Diencephalon (tissue), 1 donor: ENCODE measurements at places on chromosomes 1 and 21. TPM values are rescaled to one million over a fixed set of nuclear protein-coding genes. Genes with fewer than 3 reads are reported as not detected.

The MFAP2 gene
- total RNA-seq = 7.4 TPM

The HSD3B2 gene
- not detected for total RNA-seq

The LRRC38 gene
- total RNA-seq = 0.46 TPM

The CXADR gene
- 370 TPM for total RNA-seq

The C1orf226 gene
- total RNA-seq = 1.8 TPM

The OR2L5 gene
- 1.8 TPM for total RNA-seq

The HAX1 gene
- total RNA-seq = 61.1 TPM

The RGS16 gene
- 13.6 TPM for total RNA-seq

The TNFRSF18 gene
- total RNA-seq = not detected

The SEMA6C gene
- 18.9 TPM for total RNA-seq

The MANEAL gene
- total RNA-seq = 41.5 TPM

The ASCL5 gene
- 0.23 TPM for total RNA-seq

The SORT1 gene
- 73.8 TPM for total RNA-seq

The IFT25 gene
- 31.1 TPM for total RNA-seq

The FOXO6 gene
- 4.8 TPM for total RNA-seq

The PRAMEF25 gene
- total RNA-seq = not detected

The COL6A1 gene
- total RNA-seq = 65.0 TPM

The OR6K3 gene
- not detected for total RNA-seq

The ALPL gene
- total RNA-seq = 10.4 TPM

The NPR1 gene
- 0.46 TPM for total RNA-seq

The CRB1 gene
- 39.7 TPM for total RNA-seq

The ATP6V1G3 gene
- not detected for total RNA-seq

The E2F2 gene
- 3.0 TPM for total RNA-seq

The OR2M5 gene
- not detected for total RNA-seq

The RUNX3 gene
- 0.23 TPM for total RNA-seq

The PCP4 gene
- total RNA-seq = 34.8 TPM

The FGR gene
- 1.4 TPM for total RNA-seq

The NCAM2 gene
- 162 TPM for total RNA-seq

The PRELP gene
- 0.23 TPM for total RNA-seq

The TNFAIP8L2 gene
- total RNA-seq = 2.3 TPM

The RCC2 gene
- 31.6 TPM for total RNA-seq

The CCDC185 gene
- total RNA-seq = 0.23 TPM

The OR2T33 gene
- total RNA-seq = not detected

The CYP2J2 gene
- total RNA-seq = 1.6 TPM

The SYPL2 gene
- total RNA-seq = not detected

The VANGL2 gene
- 17.8 TPM for total RNA-seq

The SEMA4A gene
- 23.3 TPM for total RNA-seq

The CHIA gene
- not detected for total RNA-seq

The PGLYRP3 gene
- not detected for total RNA-seq

The TNFSF4 gene
- total RNA-seq = 1.2 TPM

The DLGAP3 gene
- total RNA-seq = 23.8 TPM

The DEPDC1 gene
- 5.1 TPM for total RNA-seq

The APOBEC4 gene
- total RNA-seq = 0.23 TPM

The SPATA46 gene
- not detected for total RNA-seq

The FAM177B gene
- total RNA-seq = 0.23 TPM

The KRTAP12-2 gene
- total RNA-seq = not detected

The SFN gene
- total RNA-seq = not detected

The LMX1A gene
- total RNA-seq = 3.7 TPM

The IL23R gene
- not detected for total RNA-seq

The TMEM52 gene
- total RNA-seq = 5.8 TPM

The ECE1 gene
- total RNA-seq = 18.2 TPM

The CFAP141 gene
- not detected for total RNA-seq

The SPRR1B gene
- total RNA-seq = not detected

The RXFP4 gene
- total RNA-seq = not detected
